ENCODE measurements at places on chromosomes 6 and 20.

DNA sequence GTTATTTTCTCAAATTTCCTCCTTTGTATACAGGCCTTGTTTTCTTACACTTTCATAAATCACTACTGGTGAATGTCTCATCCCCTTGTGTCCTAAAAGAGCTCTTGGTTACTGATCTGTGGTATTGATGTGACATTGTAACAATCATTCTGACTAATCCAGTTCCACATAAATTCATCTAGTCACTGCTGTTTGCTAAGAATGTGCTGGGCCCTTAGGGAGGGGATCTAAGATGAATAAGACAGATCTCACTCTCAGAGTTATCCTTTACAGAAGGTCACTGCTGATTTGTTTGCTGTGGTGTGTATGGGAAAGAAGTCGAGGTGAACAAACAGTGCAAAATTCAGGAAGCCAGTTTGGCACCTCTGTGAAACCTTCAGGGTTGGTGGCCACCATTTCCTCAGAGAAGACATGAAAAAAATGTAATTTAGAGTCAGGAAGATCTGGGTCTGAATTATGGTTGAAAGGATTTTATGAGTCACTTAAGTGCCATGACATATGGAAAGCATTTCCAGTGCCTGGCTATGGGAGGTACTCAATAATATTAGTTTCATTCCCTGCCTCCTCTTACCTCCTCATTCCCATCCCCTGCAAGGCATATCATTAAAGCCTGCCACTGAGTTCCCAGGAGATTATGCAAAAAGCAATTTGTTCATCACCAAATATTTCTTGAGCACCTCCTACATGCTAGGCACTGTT is 121.8 kb downstream of the COL9A1 start:
- DNase-seq, result no peak

- DNase-seq, result no peak
Measured at GRCh38 chr6:73566954-73567591, 46.2 kb upstream of the EEF1A1 start.

DNA sequence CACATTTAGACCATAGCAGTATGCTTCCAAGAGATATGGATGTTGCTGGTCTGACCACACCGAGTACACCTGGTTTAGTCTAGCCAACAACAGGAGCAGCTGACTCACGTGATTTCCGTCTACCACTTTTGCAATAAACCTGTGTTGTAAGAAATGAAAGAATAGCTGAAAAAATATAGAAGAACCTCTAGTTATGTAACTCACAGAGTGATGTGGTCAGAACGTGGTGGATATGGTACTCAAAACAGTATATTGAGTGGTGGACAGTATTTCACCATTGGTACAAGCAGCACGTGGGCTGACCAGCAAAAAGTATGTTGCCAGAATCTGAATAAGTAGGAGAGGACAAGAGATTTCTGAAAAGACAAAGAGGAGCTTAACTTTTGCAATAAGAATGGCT is 226.9 kb downstream of the TBC1D7 start:
- DNase-seq, result no peak

DNA sequence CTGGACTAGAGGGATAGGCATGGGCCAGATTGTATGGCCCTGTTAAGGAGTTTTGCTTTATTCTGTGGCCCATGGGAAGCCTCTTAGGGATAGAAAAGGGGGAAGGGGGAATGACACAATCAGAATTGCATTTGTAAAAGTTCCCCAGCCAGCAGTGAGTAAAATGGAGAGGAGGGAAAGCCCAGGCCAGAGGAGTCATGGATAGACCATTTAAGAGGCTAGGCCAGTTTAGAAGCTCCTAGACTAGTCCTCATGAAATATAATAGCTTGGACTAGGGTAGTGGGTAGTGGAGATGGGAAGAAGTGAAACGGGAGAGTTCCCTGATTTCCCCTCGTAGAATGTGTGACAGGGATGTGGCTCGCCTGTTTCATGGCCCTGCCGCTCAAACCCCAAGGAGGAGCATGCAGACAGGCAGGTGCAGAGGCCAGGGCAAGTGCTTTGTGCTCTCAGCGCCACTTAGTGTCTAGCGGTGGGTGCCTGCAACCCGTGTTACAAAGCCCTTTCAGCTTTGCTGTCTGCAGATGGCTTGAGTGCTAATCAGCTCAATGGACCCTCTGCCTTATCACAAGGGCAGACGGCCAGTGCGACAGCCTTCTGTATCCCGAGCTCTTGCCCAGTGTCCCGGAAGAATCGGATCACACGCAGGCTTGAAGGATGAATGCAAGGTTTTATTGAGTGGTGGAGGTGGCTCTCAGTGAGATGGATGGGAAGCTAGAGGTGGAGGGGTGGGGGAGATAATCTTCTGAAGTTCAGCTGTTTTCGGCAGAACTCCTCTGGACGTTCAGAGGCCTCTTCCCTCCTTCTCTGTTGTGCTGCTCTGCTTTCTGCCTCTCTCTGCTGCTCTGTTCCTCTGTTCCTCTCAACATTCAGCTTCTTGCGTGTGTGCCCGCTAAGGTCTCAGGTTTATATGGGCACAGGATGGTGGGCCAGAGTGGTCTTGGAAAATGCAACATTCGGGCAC is 141.1 kb downstream of the CEP57L1 start:
- DNase-seq, result no peak

DNA sequence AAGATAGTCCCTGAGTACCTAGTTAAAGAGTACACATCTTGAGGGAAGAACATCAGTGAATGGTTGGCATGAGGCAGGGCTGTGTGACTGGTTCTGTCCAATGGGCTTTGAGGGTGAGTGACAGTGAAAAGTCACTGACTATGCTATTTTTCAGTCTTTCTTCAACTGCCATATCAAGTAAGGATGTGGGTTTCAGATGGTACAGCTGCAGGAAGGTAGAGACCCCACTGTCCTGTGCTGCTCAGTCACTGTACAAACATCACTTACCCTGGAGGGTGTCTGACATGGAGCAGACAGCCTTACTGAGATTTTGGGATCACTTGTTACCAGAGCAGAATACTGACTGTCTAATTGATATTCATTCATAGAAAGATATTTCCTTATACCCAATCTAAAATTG is 115.3 kb upstream of the ASCC3 start:
- no peak for DNase-seq
